Neural cell (in vitro differentiated cells): ENCODE measurements at places on chromosomes 2 and 18. TPM values are rescaled to one million over a fixed set of nuclear protein-coding genes. Genes with fewer than 3 reads are reported as not detected.

Gene CYBRD1
- polyA plus RNA-seq = 0.10 TPM in 1 of 2 replicates, not detected in the other

Gene TTC31
- 11.0 and 16.3 TPM in 2 replicates for polyA plus RNA-seq

Gene MDH1B
- 11.7 and 17.8 TPM in 2 replicates for polyA plus RNA-seq

Gene CRYGA
- polyA plus RNA-seq = not detected in 2 replicates
